Progenitor cell of endocrine pancreas (in vitro differentiated cells): ENCODE measurements at places on chromosomes 4 and X.

- DNase-seq, result no peak
Measured at GRCh38 chrX:5415738-5416137, 812.9 kb downstream of the NLGN4X start.

GRCh38 chrX:137428221-137428661 is 137.7 kb upstream of the ZIC3 start:
- no peak for DNase-seq

- DNase-seq, result no peak
Measured at GRCh38 chrX:121227888-121228287, 180.5 kb downstream of the GLUD2 start.

DNA sequence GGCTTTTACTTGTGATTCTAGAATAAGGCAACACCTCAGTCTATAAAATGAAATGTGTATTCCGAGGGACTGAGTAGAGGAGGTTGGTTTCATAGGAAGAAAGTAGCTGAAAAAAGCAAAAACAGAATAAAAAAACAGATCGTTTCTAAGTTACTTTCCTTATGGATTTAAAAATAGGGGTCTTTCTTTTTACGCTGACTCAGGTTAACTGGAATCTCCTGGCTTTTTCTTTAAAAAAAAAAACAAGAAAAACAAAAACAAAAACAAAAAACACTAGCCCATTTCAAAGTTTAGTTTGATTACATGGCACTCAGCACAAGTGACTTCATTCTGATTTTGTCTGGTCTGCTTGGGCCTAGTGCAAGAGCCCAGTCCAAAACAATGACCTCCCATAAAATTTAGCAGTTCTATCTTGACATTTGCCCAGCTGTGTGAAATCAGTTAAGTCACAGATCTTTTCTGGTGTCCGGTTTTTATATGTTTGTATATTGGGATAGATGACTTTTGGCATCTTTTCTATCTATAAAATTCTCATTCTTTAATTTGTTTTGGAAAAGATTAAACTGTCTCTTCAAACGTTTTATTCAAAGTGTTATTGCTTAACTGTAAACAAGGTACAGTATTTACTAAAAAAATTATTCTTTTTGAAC is 222.7 kb upstream of the HTR2C start:
- DNase-seq, result no peak

GRCh38 chrX:54415534-54416350 is 24.5 kb upstream of the TSR2 start:
- DNase-seq, result no peak

DNA sequence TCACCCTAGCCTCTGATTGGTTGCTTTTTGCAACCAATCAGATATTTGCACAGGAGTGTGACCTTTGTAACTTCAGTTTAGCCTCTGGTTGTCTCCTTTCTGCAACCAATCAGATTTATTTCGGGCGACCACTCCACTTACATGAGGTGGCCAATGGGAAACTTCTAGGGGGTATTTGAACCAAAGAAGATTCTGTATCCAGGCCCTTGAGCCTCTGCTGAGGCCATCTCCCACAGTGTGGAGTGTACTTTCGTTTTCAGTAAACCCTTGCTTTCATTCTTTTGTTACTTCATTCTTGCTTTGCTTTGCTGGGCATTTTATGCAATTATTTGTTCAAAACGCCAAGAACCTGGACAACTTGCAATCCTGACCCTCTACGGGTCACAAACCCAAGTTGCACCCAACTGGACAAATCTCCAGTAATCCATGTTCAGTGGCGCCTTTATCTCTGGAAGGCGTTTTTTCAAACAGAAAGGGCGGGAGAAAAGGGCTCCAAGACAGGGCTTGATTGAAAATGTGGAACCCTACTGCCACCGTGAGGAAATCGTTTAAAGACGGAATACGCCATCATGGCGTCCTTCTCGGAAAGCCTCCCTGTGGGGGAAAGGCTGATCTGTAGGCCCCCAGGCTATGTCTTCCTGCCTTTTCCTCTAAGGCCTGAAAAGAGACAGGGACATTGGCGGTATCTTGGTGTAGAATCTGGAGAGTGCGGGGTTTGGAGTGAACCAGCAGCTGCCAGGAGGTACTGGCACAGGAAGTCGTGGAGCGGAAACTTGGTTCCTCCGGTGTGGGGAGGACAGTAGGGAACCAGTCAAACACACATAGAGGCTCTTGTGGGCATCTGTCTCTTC is 184.6 kb downstream of the OR13H1 start:
- DNase-seq, result no peak

- no peak for DNase-seq
Measured at GRCh38 chr4:120886191-120886590, 36.3 kb downstream of the PRDM5 start.

GRCh38 chr4:44447563-44448504 is 775 bp downstream of the KCTD8 start:
- DNase-seq, result peak; percentile 39

DNA sequence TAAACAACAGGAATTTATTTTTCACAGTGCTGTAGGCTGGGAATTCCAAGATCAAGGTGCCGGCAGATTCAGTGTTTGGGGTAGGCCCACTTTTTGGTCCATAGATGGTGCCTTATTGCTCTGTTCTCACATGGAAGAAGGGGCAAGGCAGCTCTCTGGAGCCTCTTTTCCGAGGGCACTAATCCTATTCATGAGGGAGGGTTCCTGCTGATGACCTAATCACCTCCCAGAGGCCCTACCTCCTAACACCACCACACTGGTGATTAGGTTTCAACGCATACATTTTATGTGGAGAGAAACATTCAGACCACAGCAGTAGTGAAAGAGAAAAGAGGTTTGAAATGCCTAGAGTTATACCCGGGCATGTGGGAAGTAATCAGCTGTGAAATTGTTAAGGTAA is 1.4 kb upstream of the POLA1 start:
- no peak for DNase-seq

DNA sequence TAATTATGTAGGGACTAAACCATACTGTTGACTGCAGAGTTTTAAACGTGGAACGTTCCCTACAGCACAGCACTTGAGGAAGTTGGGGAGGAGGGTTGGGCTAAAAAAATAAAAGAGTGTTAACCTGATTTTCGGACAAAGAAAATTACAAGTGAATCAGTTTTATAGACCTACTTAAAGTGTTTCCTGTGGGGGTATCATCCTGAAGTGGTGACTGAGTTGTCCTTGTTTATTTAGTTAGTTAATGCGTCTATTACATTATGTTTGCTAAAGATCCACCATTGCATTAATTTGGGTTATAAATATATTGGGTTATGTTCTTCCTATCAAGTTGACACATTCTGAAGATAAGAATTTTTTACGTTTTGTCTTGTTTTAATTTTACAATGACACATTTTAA is 14.7 kb downstream of the UNC5C start:
- DNase-seq, result no peak

GRCh38 chrX:128287693-128288092 is 235.5 kb upstream of the ACTRT1 start:
- DNase-seq, result no peak

DNA sequence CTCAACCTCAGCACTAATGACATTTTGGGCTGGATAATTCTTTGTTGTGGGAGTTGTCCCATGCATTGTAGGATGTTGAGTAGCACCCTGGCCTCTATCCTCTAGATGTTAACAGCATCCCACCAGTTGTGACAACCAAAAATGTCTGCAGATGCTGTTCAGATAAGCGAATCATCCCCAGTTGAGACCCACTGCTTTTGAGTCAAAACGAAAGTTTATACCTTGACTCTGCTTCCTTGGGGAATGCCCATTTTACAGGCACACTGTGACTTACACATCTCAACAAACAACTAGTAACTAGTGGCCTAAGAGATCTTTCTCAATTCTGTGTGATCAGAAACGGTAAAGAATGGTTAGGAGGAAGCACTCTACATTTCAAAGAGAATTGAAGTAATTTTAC is 37.0 kb downstream of the SEPSECS start:
- DNase-seq, result no peak
